ENCODE measurements at places on chromosomes 5 and 9. TPM values are rescaled to one million over a fixed set of nuclear protein-coding genes. Genes with fewer than 3 reads are reported as not detected.

Gene ALDOB
- total RNA-seq = 1.2 TPM

Gene PPIP5K2
- total RNA-seq = 45.8 TPM

Gene F2R
- 16.6 TPM for total RNA-seq

Gene IRX1
- total RNA-seq = not detected

Gene LIFR
- 10.6 TPM for total RNA-seq

Gene NREP
- 6.0 TPM for total RNA-seq

Gene GRIA1
- total RNA-seq = not detected

Gene PCDHGA5
- total RNA-seq = 0.05 TPM

Gene STKLD1
- 0.37 TPM for total RNA-seq

Gene BSPRY
- 22.7 TPM for total RNA-seq

Gene KIAA0825
- 1.4 TPM for total RNA-seq

Gene SPOCK1
- 0.27 TPM for total RNA-seq

Gene CDKN2AIPNL
- total RNA-seq = 63.0 TPM

Gene HBEGF
- 12.3 TPM for total RNA-seq

Gene SUSD3
- 11.3 TPM for total RNA-seq

Gene NME5
- 3.1 TPM for total RNA-seq

Gene POMT1
- 21.4 TPM for total RNA-seq

Gene ACTBL2
- total RNA-seq = 0.07 TPM

Gene CCDC192
- total RNA-seq = not detected

Gene PCDHB13
- 0.22 TPM for total RNA-seq

Gene SLC27A6
- total RNA-seq = 7.9 TPM

Gene HMCN2
- total RNA-seq = 0.22 TPM

Gene SLF1
- 10.4 TPM for total RNA-seq

Gene PLCXD3
- total RNA-seq = not detected

Gene BARX1
- total RNA-seq = not detected

Gene EGFL7
- total RNA-seq = 82.0 TPM

Gene RNF183
- 0.12 TPM for total RNA-seq

Gene GLDC
- 4.9 TPM for total RNA-seq

All from HCT116 (cell line).